ENCODE measurements at places on chromosomes 12 and 14.

GRCh38 chr12:24550609-24551008 is 398.3 kb downstream of the BCAT1 start:
- no peak for DNase-seq

DNA sequence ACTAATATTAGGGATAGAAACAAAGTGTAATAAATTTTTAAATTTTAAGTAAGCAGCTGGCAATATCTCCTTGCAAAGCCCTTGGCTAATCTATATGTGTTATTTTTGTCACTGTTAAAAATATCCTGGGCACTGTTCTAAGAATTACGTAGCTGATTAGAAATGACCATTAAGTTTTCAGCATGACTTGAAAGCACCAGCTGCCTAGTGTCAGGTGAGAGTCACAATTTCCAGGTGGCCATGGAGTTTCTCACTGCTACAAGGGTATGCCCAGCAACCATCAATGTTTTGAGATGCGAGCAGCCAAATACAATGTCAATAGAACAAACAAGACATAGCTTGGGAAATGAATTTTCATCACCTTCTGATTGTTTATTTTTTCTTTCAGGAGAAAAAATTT is 23.3 kb upstream of the GYS2 start:
- no peak for DNase-seq

GRCh38 chr12:64627771-64628170 is 17.5 kb downstream of the RASSF3 start:
- no peak for DNase-seq

DNA sequence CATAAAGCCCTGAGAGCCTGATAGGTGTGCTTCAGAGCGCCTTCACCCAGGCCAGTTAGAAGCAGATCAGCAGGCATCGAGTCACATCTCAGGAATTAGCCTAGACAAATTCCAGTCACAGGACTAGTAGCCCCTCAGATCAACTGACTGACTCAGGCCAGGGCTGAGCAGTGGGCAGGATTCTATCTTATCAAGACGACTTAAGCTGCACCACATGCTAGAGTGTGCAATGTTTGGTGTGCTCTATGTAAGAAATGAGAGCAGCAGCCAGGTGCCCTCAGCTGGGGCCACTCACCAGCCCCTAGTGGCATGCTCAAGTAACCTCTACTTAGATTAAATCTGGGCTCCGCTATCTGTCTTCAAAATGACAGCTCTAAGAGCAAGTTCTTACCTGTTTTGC is 19.7 kb upstream of the NGB start:
- no peak for DNase-seq
